Hindlimb muscle (tissue), 1 donor: ENCODE measurements at places on chromosomes 3 and 15. TPM values are rescaled to one million over a fixed set of nuclear protein-coding genes. Genes with fewer than 3 reads are reported as not detected.

Gene ACSBG1
- polyA plus RNA-seq: 0.44 TPM

DNA sequence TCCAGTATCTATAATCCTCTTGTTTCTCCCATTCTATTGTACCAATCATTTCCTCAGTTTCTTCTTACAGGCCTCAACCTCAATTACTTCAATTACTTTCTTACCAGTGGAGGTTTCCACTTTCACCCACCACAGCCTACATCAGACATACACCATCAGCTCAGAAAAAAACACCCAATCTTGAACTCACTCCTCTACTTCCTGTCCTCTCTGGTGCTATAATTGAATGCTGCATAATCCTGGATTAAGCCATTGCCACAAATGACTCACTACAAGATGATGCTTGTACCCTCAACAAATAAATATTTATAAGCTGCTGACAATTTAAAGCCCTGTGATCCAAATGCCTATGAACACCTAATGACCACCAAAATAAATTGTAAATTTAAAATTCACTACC lies 18.5 kb downstream of the RYK start:
- DNase-seq: no peak

GRCh38 chr15:91863621-91864255 lies 10.2 kb downstream of the SLCO3A1 start:
- DNase-seq: no peak

- no peak for DNase-seq
Measured at GRCh38 chr3:36433511-36433910, 53.2 kb downstream of the STAC start.

DNA sequence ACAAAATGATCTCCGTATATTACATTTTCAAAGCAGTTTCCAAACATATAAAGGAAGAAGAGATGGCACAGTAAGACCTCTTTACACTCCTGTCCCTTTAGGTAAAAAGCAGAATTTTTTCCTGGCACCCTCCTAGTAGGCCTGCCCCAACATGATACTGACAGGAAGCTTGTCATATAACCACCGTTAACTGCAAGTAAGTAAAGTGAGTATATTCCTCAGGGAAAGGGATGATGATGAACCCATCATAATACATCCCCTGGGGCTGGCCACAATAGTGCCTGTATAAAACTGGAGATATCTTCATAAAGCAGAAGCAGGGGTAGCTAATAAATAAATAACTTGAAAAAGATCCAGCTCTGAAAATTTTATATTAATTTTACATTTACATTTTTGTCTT lies 893.0 kb downstream of the DIPK2A start:
- DNase-seq: no peak

DNA sequence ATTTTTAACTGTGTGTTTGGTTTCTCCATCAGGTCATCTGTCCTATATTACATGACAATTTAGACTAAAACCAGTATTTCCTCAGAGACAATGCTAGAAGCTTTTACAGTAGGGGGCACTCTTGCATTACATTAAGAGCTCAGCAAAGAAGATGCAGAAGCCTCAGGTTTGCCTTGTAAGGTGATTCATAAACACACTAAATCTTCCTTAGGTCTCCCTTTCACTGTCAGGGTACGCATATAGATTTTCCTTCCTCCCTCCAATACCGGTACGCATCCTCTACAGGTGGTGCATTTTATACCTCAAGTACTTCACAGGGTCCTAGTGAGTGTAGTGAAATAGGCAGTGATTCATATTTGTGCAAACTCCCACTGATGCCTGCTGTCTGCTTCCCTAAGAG lies 46.5 kb downstream of the CD86 start:
- DNase-seq: no peak

Gene SOX14
- not detected for polyA plus RNA-seq

DNA sequence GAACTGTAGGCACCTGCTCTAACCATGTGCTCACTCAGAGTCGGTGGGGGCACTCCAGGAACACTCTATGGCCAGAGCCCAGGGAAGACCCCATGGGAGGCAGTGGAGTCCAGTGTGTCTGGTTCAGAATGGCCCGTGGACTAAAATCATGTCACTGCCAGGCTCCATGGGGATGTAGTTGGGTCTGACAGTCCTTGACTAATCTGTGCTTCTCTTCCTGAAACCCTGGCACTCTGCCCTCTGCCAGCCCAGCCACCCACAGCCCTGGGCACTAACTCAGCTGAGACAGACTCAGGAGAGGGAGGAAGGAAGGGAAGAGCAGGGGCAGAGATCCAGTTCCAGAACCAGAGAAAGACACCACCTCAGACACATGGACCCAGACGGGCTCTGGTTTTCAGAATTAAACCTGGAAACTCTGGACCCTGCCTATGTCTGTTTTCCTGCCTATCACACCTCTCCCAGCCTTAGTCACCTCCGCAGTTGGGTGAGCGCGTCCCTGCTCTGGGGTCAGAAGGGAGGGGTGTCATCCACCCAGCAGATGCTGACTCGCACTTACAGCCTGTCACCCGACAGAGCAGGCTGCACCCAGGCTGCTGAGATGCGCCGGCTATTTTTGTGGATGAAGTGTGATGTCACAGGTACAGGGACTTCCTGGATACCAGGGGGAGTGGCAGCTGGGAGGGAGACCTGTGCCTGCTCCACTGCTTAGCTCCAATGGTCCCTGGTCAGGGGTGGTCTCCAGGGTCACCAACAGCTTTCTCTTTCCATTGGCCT lies 56.8 kb upstream of the INSYN1 start:
- no peak for DNase-seq

GRCh38 chr3:143098032-143098764 lies 21.4 kb upstream of the CHST2 start:
- DNase-seq: no peak

- no peak for DNase-seq
Measured at GRCh38 chr3:170471149-170471548, 52.5 kb downstream of the CLDN11 start.

GRCh38 chr3:140736863-140737460 lies 59.1 kb downstream of the TRIM42 start:
- peak; percentile 23 for DNase-seq

GRCh38 chr3:186552408-186553031 lies 8.3 kb upstream of the CRYGS start:
- no peak for DNase-seq

Gene DPPA2
- not detected for polyA plus RNA-seq

- no peak for DNase-seq
Measured at GRCh38 chr3:31952205-31952604, 28.9 kb downstream of the OSBPL10 start.

DNA sequence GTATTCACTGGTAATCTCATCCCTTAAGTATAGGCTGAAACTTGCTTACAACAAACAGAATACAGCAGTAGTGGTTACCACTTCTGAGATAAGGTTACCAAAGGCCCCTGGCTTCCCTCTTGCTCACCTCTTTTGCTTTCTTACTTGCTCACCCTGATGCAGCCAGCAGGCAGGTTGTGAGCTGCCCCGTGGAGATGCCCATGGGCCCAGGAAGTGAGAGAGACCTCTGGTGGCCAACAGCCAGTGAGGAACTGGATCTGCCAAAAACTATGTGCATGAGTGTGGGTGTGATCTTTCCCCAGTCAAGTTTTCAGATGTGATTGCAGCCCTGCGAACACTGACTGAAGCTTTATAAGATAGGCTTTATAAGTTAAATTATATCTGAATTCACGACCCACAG lies 48.7 kb downstream of the NMNAT3 start:
- DNase-seq: no peak

Gene ADCY5
- polyA plus RNA-seq: 3.7 TPM

GRCh38 chr3:46277476-46277875 lies 35.2 kb downstream of the CCR3 start:
- DNase-seq: no peak

GRCh38 chr3:118808723-118809122 lies 225.9 kb downstream of the IGSF11 start:
- DNase-seq: no peak

GRCh38 chr15:63191895-63192618 lies 2.7 kb downstream of the RAB8B start:
- DNase-seq: no peak

GRCh38 chr15:64878705-64879104 lies 33.0 kb upstream of the ANKDD1A start:
- DNase-seq: no peak

Gene SENP5
- polyA plus RNA-seq: 19.0 TPM

DNA sequence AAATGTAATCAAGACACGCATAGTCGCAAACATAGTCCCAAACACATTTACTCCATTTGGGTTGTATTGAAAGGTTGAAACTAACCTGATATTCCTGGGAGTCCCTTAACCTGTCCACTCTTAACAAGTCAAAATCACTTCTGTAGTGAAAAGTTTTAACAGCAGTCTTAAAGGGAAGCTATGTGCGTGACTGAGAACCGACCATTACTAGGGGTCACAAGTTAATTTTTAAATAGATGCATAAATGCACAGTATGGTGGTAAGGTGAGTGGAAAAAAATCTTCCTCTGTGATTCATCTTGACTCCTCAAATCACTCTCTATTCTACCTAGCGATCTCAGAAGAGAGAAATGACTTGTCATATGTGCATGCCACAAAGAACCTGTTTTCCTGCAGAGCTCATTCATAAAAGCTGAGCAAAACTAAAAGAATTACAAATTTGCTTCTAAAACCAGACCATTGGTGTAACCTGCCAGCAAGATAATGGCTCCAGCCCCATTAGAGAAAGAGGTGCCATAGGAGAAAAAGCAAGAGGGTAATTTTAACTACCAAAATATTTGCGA lies 4.8 kb downstream of the GPR15 start:
- DNase-seq: no peak

DNA sequence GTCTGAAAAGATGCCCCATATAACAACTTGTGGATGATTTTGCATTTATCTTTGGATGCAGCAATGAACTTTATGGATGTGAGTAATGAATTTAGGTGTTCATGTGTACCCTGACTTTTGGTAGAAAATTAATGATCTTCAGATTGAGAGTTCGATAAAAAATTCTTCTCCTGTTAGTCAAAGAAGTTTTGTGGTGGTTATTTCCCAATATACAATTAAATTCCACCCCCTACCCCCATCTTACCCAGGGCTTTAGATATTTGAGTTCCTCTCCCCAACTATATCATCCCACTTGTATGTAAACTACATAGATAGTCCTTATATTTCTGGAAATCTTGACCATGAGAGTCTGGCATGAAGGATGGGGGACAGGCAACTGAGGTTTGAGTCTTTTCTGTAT lies 126.1 kb upstream of the ALDH1A3 start:
- DNase-seq: no peak

- DNase-seq: no peak
Measured at GRCh38 chr3:46168583-46169345, 39.3 kb downstream of the CCR1 start.

DNA sequence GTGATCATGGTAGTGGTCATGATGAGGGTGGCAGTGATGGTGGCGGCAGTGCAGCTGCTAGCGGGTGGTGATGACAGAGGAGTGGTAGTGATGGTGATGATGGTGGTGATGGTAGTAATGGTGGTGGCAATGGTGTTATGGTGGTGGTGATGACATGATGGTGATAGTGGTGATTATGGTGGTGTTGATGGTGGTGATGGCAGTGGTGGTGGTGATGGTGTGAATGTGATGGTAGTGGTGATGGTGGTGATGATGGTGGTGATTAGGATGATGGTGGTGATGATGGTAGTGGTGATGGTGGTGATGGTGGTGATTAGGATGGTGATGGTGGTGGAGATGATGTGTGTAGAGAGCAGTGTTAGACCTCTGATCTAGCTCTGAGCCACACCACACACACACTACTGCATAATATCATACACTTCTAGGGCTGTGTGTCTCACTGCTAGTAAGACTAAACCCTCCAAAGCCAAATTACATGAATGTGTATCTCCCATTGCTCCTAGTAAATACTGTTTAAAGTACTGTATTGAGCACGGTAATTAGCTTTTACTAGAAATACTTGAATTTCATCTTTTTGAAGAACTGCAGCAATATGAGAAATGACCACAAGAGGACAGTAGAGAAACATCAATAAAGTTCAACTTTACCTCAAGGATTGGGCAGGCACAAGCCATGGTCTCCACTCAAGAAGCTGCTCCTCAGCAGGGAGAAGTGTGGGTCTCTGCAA lies 28.8 kb downstream of the TMED3 start:
- DNase-seq: peak; percentile 21

GRCh38 chr15:57298843-57299550 lies 77.3 kb upstream of the CGNL1 start:
- DNase-seq: no peak

- no peak for DNase-seq
Measured at GRCh38 chr3:37997791-37998370, 7.3 kb downstream of the VILL start.

Gene CHRM5
- polyA plus RNA-seq: 0.08 TPM
